ENCODE measurements at places on chromosomes 11 and 22.

- DNase-seq, result no peak
Observed at GRCh38 chr22:32052936-32053791, 10.1 kb downstream of the SLC5A1 start.

- peak; percentile 10 for DNase-seq
Observed at GRCh38 chr11:28674433-28675103, 566.4 kb downstream of the METTL15 start.

DNA sequence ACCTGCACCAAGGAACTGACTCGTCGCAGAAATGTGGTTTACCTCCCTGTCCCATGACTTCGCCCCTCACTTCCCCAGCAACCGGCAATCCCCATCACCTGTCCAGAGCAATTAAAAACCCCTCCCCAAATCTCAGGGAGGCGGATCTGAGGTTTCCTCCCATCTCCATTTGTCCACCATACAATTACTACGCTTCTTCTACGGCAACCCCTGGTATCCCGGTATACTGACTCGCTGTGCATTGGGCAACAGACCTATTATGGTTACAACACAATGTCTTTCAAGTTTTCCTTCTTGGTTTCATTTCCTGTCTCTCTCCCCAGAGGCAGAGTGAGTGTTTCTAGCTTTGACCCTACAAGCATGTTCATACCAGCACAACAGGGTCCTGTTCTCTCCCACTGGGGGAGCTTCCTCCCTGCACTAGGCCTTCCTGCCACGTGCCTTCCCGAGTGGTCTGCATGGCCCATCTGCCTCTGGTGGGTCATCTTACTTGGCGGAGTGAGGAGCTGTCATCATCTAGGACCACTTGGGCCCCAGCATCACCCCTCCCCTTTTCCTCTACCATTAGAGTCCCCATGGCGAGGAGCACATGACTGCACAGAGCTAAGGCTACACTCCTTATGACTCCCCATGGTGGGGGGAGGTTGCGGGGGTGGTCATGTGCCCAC is 30.3 kb upstream of the NAP1L4 start:
- DNase-seq, result peak; percentile 16

DNA sequence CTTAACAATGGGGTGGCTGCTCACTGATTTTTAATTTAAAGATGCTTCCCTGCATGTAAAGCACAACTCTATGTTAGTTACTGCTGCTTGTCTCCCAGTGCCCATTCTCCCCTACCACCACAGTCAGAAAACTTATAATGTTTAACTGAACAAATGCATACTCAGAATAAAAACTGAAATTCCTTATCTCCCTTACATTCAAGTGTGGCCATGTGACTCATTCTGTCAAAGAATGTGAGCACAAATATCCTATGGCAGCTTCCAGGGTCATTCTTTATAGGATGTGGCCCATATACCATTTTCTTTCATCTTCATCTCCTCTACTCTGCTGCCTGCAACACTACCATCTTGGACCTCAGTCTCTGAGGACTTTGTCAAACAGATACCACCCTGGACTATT is 374.8 kb downstream of the DYNC2H1 start:
- no peak for DNase-seq

DNA sequence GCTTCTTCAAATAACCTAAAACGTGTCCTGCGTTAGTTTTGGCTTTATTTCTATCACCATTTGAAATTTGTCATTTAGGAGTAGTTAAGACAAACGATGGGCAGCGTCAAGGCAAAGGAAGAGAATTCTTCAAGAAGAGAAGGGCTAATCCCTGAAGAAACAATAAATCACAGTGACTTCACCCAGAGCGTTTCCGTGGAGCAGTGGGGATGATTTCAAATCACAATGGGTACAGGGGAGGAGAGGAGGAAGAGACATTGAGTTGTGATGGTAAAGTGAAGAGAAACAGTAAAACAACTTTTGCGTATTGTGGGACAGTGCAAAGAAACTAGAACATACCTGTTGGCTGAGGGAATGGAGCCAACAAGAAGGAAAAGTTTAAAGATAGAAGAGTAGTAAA is 9.7 kb downstream of the PDGFD start:
- no peak for DNase-seq

- no peak for DNase-seq
Observed at GRCh38 chr11:17840101-17840548, 105.5 kb downstream of the KCNC1 start.

DNA sequence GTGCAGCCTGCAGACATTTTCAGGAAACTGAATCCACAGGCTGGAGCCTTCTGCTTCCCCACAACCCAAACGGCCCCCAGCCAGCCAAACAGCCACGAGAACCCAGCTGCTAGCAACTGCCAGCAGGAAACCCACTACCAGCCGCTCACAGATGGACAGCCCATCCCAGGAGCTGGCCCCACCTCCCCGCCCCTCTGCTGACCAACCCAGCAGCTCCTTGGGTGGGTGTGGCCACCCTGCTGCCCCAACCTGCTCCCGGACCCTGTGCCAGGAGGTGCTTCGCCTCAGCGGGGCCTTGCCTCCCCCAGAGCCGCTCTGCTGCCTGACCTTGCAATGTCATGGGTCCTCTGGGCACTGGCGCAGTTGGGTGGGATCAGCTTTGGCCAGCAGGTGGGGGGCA is 8.2 kb upstream of the CCDC188 start:
- no peak for DNase-seq

DNA sequence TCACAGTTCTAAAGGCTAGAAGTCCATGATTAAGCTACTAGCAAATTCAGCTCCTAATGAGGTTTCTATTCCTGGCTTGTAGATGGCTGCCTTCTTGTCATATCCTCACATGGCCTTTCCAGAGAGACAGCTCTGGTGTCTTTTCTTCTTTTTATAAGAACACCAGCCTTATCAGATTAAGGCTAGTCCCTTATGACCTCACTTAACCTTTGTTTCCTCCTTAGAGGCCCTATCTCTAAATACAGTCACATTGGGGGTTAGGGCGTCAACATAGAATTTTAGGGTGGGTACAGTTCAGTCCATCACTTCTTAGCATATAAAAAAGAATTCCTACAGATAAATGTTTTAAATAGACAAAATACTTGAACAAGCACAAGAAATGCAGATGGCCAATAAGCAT is 18.2 kb upstream of the CLPB start:
- DNase-seq, result no peak

DNA sequence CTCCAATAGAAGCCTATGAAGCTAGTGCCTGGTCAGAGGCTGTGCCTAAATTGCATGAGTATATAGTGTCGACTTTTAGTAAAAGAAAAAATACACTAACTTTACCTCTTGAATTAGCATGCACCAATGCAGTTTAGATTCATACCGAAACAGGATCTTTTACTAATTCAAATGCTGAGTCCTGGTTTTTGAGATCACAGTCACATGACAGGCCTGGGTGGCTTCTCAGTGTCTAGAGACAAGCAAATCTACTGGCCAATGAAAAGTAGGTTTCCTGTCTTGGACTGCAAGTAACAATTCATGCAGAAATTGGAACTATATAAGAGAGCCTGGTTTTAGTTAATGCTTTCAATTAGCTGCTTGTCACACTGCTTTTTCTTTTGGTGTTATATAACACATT is 7.2 kb downstream of the ARHGEF12 start:
- DNase-seq, result no peak

DNA sequence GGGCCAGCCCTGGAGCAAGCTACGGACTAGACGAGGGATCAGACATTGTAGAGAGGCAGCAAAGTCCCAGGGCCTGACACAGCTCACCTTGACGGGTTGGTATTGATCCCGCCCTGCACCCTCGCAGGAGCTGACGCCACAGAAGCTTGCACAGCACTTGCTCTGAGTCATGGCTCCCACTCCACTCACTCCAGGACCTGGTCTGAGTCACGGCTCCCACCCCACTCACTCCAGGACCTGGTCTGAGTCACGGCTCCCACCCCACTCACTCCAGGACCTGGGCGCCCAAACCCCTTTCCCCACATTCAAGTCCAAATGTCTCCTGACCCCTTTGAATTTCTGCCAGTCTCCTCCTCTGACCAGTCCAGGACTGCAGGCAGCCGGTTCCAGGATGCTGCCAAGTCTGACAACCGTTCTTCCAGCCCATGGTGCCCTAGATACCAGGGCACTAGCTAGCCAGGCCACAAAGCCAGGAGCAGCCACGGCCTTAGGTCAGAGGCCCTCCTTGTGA is 6.0 kb upstream of the PNPLA5 start:
- DNase-seq, result peak; percentile 20

DNA sequence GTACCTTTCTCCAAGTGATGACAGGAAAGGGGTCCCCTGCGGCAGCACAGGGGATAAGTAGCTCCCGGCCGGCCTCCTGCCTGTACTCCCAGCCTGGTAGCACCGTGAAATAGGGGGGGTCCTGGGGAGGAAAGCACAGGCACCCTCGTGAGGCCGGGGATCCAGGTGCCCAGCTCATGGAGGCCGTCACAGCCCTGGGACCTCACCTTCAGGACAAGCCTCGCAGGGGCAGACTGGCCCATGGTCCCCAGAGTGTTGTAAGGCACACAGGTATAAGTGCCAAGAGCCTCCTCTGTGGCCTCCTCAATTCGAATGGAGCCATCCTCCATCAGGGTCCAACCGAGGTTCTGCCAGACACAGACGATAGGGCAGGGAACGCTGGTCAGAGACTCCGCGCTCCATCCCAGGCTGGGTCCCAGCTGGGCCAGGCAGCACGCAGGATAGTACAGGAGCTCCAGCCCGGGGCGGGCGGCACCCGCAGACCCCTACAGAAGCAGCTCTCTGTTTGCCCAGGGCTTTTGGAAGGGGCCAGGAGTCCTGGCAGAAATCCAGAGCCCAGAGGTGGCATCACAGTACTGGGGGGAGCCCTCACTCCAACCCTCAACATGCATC is 25.2 kb downstream of the IGSF9B start:
- DNase-seq, result no peak

GRCh38 chr11:27443746-27444507 is 28.7 kb downstream of the LGR4 start:
- DNase-seq, result no peak

DNA sequence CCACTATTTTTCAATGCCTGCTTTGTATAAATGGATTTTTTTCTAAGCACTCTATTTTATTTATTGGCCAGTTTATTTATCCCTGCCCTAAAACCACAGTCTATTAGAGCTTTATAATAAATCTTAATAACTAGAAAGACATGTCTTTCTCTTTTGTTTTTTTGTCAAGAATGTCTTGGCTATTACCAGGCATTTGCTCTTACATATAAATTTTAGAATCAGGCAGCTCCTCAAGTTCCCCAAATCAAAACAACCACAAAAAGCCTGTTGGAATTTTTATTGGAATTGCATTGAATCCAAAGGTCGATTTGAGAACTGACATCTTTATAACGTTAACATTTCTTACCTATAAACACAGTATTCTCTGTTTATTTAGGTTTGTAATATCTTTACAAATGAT is 85.8 kb upstream of the SC5D start:
- no peak for DNase-seq

GRCh38 chr11:126543691-126544090 is 188.2 kb downstream of the ST3GAL4 start:
- DNase-seq, result no peak

DNA sequence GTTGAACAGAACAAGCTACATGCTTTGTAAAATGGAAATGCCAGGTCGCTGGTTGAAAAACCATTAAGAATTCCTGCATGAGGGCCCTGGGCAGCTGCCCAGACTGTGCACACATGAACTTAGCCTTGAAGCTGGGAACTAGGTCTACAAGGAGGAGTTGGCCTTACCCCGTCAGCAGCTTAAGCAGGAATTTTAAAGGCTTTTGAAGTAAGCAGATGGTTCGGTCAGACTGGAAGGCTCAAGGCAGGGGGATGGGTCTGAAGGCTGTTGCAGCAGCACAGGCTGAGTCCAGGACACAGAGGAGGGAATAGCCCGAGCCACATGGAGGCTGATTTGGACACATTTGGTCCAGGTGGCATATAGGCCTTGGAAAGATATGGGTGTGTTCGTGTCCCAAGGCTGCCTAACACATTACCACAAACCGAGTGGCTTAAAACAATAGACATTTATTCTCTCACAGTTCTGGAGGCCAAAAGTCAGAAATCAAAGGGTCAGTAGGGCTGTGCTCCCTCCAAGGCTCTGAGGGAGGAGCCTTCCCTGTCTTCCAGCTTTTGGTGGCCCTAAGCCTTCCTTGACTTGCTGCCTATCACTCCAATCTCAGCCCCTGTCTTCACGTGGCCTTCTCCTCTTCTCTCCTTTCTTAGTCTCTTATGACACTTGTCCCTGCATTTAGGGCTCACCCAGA is 11.6 kb downstream of the LIF start:
- DNase-seq, result no peak

All from RKO (cell line).